ENCODE measurements at places on chromosomes 4 and X. TPM values are rescaled to one million over a fixed set of nuclear protein-coding genes. Genes with fewer than 3 reads are reported as not detected.

SLC9B1 gene
- not detected for polyA plus RNA-seq

TCEAL6 gene
- polyA plus RNA-seq: 0.18 TPM

- H3K4me3 ChIP-seq: no peak overlapping the region
- DNase-seq: no peak
- H3K27ac ChIP-seq: no peak overlapping the region
- H3K36me3 ChIP-seq: peaks cover 5% of the 10 kb centered on the region
- no peaks in the 10 kb centered on the region for H3K4me1 ChIP-seq
- H3K27me3 ChIP-seq: no peaks in the 10 kb centered on the region
These were observed 29.4 kb downstream of the EVC2 start for GRCh38 chr4:5678977-5679376.

DNA sequence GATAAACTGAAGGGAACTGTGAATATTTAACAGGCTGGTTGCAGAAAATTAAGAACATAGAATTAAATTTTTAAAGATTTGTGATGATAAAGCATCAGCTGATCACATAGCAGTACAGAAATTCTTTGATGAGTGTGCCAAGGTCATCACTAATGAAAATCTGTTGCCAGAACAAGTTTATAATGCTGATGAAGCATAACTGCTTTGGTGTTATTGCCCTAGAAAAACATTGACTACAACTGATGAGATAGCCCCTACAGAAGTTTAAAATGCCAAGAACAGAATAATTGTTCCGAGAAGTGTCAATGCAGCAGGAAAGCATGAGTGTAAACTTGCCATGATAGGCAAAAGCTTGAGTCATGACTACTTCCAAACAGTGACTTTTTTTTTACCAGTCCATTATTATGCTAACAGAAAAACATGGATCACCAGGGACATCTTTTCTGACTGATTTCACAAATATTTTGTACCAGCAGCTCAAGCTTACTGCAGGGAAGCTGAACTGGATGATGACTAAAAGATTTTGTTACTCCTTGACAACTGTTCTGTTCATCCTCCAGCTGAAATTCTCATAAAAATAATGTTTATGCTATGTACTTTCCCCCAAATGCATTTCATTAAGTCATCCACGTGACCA, 1136.6 kb downstream of the FAT4 start:
- no peaks in the 10 kb centered on the region for H3K27me3 ChIP-seq
- H3K4me3 ChIP-seq: no peak overlapping the region
- no peak for DNase-seq
- H3K27ac ChIP-seq: no peak overlapping the region
- no peaks in the 10 kb centered on the region for H3K4me1 ChIP-seq

DUSP21 gene
- polyA plus RNA-seq: 2.2 TPM

MFAP3L gene
- under 0.01 TPM for polyA plus RNA-seq

ABCB7 gene
- 38.9 TPM for polyA plus RNA-seq

- peak; percentile 59 for DNase-seq
- peak overlapping the region; percentile 63 for H3K27ac ChIP-seq
These were observed 605 bp downstream of the ANXA5 start for GRCh38 chr4:121696170-121696580.

- H3K4me1 ChIP-seq: no peaks in the 10 kb centered on the region
- H3K4me3 ChIP-seq: no peak overlapping the region
- peaks cover 24% of the 10 kb centered on the region for H3K36me3 ChIP-seq
- DNase-seq: no peak
- no peaks in the 10 kb centered on the region for H3K27me3 ChIP-seq
- no peak overlapping the region for H3K27ac ChIP-seq
These were observed 20.8 kb downstream of the AMOT start for GRCh38 chrX:112819813-112820212.

- H3K4me1 ChIP-seq: no peaks in the 10 kb centered on the region
- no peaks in the 10 kb centered on the region for H3K27me3 ChIP-seq
- no peak overlapping the region for H3K27ac ChIP-seq
- no peak overlapping the region for H3K4me3 ChIP-seq
These were observed 1244.0 kb upstream of the TENM3 start for GRCh38 chr4:180999217-180999616.

GRCh38 chrX:151902813-151903591, 9.7 kb upstream of the MAGEA4 start:
- no peaks in the 10 kb centered on the region for H3K4me1 ChIP-seq
- H3K27me3 ChIP-seq: no peaks in the 10 kb centered on the region
- H3K36me3 ChIP-seq: no peaks in the 10 kb centered on the region

GRCh38 chrX:6813836-6814370, 279.0 kb upstream of the VCX3A start:
- H3K4me3 ChIP-seq: no peak overlapping the region
- H3K4me1 ChIP-seq: no peaks in the 10 kb centered on the region
- no peak for DNase-seq
- H3K27me3 ChIP-seq: no peaks in the 10 kb centered on the region

GRCh38 chr4:1993169-1993516, 15.6 kb downstream of the NELFA start:
- no peaks in the 10 kb centered on the region for H3K4me1 ChIP-seq
- H3K27me3 ChIP-seq: no peaks in the 10 kb centered on the region
- H3K4me3 ChIP-seq: no peak overlapping the region
- peaks cover 10% of the 10 kb centered on the region for H3K36me3 ChIP-seq
- no peak for DNase-seq

EPGN gene
- not detected for polyA plus RNA-seq

ARHGAP24 gene
- polyA plus RNA-seq: 3.8 TPM

DNA sequence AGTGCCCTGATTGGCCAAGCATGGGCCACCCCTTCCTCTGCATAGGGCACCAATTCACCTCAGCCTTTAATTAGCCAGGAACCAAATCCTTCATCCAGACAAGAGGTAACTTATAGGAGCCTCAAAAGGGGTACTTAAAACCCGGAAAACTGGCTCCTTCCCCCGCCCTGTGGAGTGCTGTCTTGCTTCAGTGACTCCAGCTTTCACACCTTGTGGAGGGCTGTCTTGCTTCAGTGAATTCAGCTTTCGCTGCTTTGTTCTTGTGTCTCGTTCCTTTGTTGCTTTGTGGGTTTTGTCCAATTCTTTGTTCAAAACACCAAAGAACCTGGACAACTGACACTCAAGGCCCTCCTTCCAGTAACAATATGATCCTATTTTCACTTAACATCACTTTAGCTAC, 82.2 kb upstream of the FRG1 start:
- H3K36me3 ChIP-seq: no peaks in the 10 kb centered on the region
- no peak overlapping the region for H3K4me3 ChIP-seq
- no peaks in the 10 kb centered on the region for H3K27me3 ChIP-seq
- DNase-seq: no peak
- no peak overlapping the region for H3K27ac ChIP-seq

GRCh38 chrX:10744007-10744406, 123.6 kb upstream of the MID1 start:
- H3K4me1 ChIP-seq: no peaks in the 10 kb centered on the region
- H3K4me3 ChIP-seq: no peak overlapping the region
- no peak overlapping the region for H3K27ac ChIP-seq
- H3K27me3 ChIP-seq: no peaks in the 10 kb centered on the region

- no peaks in the 10 kb centered on the region for H3K27me3 ChIP-seq
These were observed 5.3 kb upstream of the ARAP2 start for GRCh38 chr4:36249610-36250009.

RPL36A gene
- 1,312 TPM for polyA plus RNA-seq

DNA sequence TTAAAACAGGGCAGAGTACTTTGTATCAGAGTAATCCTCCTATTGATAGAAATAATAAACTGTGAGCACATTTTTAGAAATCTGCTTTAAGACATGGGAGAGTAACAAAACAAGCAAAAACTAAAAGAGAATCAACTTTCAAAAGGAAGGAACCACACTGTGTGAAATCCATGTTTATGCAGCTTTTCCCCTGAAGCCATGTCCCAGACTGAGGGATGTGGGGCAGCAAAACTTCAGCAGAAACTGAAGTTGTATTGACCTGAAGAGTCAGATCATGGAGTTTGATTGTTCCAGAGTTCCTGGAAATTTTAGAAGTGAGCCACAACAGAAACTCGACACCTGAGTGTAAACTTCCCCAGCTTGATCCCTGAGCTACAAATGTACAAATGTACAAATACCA, 53.2 kb downstream of the COMMD8 start:
- H3K36me3 ChIP-seq: no peaks in the 10 kb centered on the region
- no peak overlapping the region for H3K4me3 ChIP-seq
- H3K27me3 ChIP-seq: peaks cover 2% of the 10 kb centered on the region
- H3K27ac ChIP-seq: no peak overlapping the region

- DNase-seq: no peak
- no peaks in the 10 kb centered on the region for H3K36me3 ChIP-seq
- H3K27ac ChIP-seq: no peak overlapping the region
- H3K4me3 ChIP-seq: no peak overlapping the region
- no peaks in the 10 kb centered on the region for H3K27me3 ChIP-seq
These were observed 1.9 kb downstream of the TLR7 start for GRCh38 chrX:12868747-12869146.
